ENCODE measurements at places on chromosomes 16 and 17.

- no peak for DNase-seq
Measured at GRCh38 chr17:36647636-36648035, 46.3 kb downstream of the MRM1 start.

GRCh38 chr17:15109608-15110007 lies 155.5 kb downstream of the PMP22 start:
- DNase-seq, result no peak

- DNase-seq, result no peak
Measured at GRCh38 chr17:77892031-77892430, 66.5 kb upstream of the TNRC6C start.

DNA sequence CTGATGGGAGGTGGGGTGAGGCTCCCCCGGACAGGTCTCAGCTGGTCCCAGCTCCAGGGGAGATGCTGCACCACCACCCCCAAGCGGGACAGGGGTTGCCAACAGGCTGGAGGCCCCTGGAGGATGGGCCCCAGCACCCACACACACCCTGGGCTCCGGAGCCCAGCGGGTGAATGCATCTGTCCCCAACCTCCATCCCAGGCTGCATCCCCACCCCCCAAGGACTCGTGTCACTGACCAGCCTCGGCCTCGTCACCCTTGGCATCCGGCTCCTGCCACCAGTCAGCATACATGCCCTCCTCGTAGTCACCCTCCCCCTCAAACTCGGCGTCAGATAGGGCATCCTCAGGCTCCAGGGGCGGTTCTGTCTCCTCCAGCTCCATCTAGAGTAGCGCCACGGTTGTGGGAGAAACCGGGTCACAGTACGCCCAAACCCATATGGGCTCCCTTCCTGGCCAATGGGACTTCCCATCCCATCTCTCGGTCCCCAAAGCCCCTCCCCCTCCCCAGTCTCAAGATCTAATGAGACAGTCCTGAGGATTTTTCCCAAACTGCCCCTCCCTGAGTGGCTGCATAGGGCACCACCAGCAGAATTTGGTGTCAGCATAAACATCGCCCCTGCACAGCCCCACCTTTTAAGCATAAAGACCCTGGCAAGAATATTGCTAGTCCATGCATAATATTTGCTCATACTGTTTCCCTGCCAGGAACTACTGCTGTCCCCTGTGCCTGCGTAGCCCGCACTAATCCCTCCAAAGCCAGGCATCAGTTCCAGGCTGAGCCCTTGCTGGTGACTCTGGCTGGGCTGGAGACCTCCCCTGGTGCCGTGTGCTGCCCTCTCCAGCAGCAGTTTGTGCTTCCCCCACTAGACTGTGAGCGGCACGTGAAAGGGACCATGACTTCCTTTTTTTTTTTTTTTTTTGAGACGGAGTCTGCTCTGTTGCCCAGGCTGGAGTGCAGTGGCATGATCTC lies 8.4 kb downstream of the P3H4 start:
- no peak for DNase-seq

DNA sequence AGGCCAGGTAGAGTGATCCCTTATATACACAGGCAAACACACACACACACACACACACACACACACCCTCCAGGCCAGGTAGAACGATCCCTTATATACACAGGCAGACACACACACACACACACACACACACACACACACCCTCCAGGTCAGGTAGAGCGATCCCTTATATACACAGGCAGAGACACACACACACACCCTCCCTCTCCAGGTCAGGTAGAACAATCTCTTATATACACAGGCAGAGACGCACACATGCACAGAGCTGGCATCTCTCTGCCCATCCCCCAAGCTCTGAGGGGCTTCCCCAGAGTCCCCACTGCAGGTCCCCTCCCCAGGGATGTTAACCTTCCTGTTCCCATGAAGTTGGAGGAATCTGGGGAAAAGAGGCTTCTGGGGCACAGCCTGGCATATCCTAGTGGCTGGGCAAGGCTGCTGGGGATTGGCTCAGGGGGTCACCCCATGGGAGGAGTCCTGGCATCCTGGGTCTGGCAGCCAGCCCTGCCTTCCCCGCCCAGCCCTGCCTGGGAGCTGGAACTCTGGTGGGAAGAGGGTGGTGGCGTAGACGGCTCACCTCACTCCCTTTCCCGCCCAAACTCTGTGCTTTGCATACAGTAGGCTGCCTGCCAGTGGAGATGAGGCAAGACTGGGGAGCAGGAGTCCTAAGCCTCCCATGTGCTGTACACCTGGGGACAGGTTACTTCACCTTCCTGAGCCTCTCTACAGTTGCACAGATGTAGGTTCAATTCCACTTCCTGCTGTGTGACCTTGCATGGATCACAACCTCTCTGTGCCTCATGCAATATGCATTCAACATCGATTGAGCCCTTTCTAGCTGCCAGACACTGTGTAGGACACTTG lies 41.8 kb downstream of the TEKT5 start:
- DNase-seq, result no peak

DNA sequence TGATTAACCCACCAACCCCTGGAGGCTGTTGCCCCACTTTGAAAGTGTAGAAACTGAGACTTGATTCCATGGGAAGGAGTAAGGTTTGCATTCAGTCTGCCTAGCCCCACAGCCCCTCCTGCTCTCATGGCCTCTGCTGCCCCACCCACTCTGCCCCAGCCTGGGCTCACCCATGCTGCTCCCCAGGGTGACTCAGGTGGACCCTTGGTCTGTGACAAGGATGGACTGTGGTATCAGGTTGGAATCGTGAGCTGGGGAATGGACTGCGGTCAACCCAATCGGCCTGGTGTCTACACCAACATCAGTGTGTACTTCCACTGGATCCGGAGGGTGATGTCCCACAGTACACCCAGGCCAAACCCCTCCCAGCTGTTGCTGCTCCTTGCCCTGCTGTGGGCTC lies 6.5 kb downstream of the PRSS41 start:
- DNase-seq, result no peak

DNA sequence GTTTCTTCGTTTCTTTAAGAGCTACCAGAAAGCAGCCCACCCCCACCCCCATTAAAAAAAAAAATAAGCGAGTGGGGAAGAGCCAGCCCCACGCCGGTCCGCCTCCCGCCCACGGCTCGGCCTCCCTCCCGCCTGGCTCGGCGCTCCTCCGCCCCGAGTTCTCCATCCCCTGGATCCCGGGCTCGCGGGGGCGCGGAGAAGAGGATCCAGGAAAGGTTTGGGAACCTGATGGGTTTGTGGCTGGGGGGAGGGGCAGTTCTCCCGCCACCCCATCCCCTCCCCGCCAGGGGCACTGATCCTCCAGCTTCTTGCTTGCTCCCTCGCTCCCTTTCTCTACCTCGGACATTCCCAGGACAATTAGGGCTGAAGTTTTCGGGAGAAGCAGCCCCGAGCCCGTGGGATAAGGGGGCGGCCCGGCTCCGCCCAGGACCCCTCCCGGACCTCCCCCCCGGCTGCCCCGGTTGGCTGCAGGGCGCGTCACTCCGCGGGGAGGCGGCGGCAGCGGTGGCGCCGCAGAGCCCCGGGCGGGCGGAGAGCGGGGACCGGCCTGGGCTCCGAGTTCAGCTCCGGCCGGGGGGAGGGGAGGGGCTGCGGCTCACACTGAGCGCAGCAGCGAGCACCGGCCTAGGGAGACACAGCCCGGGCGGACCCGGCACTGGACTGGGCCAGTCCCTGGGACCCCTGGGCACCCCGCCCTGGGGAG lies 1.0 kb upstream of the SALL1 start:
- no peak for DNase-seq

GRCh38 chr17:61352781-61353491 lies 46.7 kb upstream of the TBX2 start:
- DNase-seq, result no peak

DNA sequence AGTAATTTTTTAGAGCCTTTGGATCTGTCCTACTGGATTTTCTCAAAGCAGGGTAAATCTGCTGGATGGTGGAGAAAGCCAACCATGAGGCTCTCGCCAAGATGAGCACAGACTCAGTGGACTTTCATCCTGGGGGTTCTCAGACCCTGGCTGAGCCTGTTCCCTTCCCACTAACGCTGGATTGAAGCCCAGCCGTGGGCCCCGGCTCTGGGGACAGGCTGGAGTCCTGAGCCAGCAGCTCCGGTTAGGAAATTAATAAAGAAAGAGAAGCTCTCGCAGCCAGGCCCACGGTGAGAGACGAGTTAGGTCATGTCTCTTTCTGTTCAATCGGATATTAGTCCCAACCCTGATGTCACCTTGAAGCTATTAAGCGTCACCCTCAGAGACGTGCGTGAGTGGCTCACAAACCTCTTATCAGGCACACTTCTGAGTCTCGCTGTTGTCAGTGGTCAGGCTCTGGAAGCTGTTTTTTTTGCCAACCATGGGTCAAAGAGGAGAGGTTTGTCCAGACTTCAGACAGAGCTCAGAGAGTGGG lies 27.1 kb downstream of the MEOX1 start:
- no peak for DNase-seq

DNA sequence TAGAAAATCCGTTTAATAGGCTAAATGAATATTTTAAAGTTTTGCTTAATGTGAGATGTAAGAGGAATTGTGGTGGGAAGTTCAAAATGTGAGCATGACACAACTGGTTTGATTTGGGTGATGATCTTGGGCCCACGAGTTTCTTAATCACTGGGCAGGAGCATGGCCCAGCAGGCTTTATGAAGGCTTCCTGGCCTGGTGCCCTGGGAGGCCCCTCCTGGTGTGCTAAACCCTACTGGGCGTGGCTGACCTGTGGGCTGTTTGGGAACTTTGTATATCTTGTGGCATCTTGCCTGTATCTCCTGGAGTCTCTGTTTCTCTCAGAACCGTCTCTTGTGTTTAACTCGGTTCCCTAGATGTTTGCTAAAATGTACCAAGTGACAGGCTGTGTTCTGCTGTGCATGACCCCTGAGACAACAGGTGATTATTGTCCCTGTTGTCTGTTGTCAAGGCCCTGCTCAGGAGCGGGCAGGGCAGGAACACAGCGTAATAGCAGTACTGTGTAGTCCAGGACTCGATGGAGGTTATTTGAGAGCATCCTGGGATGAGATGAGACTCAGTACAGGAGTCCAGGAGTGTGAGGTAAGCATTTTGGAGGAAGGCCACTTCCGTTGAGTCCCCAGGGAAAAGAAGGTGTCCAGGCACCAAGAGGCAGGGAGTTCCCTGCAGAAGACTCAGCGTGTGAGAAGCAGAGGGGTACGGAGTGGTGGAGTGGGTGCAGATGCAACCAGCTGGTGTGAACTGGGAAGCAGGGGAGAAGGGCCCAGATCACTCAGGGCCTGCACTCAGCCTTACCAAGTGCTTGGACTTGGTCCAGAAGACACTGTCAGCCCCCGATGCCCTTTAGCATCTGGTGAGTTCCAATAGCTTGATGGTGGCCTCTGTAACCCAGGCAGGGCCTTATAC lies 48.5 kb downstream of the B9D1 start:
- no peak for DNase-seq

- DNase-seq, result no peak
Measured at GRCh38 chr17:81523402-81524038, 4.7 kb upstream of the FSCN2 start.

DNA sequence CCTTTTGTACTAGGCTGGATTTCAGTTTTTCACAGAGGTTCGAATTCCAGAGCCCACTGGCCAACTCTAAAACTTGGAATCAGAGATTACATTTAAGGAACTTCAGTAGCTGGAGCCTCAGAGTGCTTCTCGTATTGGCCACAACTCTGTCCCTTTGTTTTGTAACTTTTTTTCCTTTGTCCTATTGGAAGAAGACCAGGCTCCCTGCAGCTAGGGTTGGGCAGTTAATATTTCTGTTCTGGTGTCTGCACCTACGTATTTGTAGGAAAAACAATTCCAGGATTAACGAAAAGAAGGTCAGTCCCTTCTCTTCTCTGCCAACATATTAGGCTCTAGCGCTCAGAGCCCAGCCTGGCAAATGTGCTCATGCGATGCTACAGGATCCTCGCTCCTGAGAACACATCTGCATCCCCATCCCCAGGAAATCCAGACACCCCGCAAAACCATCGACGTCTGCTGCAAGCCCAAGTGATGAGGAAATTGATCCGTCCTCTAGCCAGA lies 1.9 kb downstream of the CDH11 start:
- no peak for DNase-seq

DNA sequence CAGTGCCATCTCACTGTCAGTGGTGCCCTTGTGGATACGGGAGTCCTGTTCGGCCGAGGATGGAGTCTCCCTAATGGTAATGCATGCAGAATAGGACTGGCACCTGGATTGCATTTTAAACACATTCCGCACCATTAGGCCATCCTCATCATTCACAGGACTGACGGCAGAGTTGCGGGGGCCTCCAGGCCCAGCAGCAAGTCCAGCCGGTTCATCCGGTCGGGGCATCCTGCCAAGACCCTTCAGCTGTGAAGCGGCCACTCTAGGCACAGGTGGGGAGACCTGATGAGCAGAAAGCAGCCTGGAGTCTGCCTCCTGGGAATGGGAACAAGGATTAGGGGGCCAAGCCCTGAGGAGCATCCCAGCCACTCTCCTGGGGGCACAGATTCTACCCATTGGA lies 90.3 kb upstream of the XYLT1 start:
- DNase-seq, result no peak

All from activated CD4-positive, alpha-beta T cell treated with anti-CD3 and anti-CD28 coated beads, Interleukin-2, amount 10 ng/mL, durations not matched to agents 24 days and 14 days (primary cell).